ENCODE measurements at places on chromosomes 13 and 19.

DNA sequence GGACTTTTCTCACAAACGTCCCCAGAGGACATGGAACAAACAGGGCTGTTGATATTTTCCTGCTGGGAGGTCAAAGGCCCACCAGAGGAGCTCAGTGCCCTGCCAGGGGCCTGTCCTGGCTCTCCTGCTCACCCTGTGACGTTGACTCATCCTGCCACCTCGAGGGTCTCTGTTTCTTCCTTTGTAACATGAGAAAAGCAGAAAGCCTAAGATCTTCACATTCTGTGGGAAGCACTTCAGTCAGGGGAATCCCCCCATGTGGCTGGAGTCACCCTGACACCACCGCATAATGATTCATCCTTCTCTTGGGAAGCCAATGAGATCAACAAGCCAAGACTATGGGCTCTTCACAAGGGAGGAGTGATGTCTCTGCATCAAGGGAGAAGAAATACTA is 147.9 kb downstream of the KATNAL1 start:
- no peak for DNase-seq

DNA sequence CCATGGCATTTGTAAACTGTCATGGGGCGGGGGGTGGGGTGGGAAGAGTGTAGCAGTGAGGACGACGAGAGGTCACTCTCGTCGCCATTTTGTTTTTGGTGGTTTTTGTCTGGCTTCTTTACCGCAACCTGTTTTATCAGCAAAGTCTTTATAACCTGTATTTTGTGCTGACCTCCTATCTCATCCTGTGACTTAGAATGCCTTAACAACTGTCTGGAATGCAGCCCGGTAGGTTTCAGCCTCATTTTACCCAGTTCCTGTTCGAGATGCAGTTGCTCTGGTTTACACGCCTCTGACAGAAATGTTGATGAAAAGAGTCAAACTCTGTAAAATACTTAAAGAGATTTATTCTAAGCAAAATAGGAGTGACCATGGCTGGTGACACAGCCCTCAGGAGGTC is 852.0 kb downstream of the DACH1 start:
- DNase-seq = no peak

DNA sequence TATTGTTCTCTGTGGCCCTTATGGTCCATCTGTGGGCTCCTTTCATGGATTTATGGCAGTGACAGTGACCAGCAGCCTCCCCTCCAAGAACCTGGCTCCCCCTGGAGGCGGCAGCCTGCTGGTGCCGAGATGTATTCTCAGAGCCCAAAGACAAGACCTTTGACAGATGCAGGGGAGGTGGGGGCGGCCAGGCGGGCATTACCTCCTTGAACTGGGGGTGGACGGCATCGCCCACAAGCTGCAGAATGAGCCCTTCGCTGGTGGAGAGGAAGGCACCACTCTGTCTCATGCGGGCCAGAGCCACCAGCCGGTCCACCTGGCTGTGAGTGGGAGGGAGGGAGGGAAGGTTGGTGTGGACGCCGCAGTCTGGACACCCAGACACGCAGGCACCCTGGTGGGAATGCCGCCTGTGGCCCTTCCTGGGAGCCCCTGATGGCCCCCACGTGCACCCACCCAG is 6.6 kb downstream of the ISOC2 start:
- no peak for DNase-seq

DNA sequence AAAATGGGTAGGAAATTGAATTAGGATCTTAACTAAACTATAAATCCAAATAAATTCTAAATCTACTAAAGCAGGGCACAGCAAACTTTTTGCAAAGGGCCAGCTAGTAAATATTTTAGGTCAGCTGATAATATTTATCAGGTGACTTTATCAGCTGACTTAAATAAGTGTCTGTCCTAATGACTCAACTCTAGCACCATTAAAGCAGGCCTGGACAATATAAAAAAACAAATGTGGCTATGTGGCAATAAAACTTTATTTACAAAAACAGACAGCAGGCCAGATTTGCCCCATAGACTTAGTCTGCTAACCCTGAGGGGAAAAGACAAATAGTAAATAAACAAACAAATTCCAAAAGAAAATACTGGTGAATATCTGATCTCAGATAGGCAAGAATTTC is 27.7 kb upstream of the DOCK9 start:
- no peak for DNase-seq

GRCh38 chr13:41643507-41643906 is 186.2 kb downstream of the RGCC start:
- no peak for DNase-seq

GRCh38 chr19:35266520-35267352 is 2.0 kb upstream of the USF2 start:
- no peak for DNase-seq
